Activated CD8-positive, alpha-beta memory T cell treated with anti-CD3 and anti-CD28 coated beads for 4 hours (primary cell): ENCODE measurements at places on chromosomes 7 and 10.
A peak's percentile ranks its signal among the peaks of the same experiment; 100 is the strongest.

- DNase-seq: no peak
These were observed 59.0 kb downstream of the GNA12 start for GRCh38 chr7:2785071-2785500.

DNA sequence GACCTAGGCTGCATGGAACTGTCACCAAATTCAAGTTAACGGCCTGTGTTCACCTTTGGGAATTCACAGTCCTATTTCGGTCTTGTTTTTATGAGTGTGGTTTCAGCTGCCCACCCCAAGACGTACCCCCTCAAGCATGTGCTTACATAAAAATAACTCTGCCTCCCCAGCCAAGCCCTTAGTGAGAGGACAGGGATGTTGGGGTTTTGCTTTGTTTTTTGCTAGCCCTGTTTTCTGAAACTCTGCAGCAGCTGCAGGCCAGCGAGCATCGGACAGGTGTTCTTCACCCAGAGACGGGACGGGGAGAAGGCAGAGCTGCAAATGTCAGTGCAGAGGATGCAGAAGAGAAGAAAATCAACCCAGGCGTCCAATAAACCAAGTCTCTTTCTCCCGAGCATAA lies 13.5 kb downstream of the CHST15 start:
- DNase-seq: no peak

GRCh38 chr10:3647074-3647473 lies 137.9 kb downstream of the KLF6 start:
- DNase-seq: no peak

- no peak for DNase-seq
These were observed 20.8 kb downstream of the ACSM6 start for GRCh38 chr10:95214793-95215192.

DNA sequence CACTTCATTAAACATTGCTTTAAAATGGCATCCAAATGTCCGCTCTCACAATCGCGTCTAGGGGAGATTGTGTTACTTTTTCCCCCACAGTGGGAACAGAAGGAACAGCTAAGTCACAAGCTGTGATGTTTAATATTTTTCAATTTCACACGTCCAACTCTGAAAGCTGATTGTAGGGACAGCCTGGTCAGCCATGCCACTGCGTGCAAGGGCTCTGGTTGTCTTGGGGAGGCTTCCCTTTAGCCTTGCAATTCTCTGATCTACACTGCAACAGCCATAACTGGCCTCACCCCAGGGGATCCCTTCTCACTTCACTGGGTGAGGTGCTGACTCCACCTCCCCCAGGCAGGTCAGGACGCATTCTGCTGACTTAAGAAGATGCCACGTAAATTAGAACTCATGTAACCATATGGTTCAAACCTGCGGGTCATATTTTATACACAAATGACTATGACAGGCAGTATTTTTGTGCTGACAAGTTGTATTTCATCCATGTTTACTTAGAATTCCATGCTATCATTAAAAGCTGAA lies 425.2 kb upstream of the NFE2L3 start:
- no peak for DNase-seq

GRCh38 chr7:28161331-28161730 lies 19.3 kb downstream of the JAZF1 start:
- DNase-seq: no peak

DNA sequence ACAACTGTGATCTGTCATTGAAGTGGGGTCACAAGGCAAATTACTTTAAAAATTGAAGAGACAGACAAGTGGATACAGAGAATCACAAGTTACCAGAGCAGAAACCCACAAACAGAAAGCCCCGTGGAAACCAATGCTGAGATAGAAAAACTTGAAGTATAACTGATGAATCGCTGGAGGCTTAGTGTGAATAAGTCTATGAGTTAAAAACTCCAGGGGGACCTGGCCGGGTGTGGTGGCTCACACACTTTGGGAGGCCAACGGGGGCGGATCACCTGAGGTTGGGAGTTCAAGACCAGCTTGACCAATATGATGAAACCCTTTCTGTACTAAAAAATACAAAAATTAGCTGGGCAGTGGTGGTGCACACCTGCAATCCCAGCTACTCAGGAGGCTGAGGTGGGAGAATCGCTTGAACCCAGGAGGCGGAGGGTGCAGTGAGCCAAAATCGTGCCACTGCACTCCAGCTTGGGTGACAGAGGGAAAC lies 69.7 kb upstream of the ZNRF2 start:
- no peak for DNase-seq

DNA sequence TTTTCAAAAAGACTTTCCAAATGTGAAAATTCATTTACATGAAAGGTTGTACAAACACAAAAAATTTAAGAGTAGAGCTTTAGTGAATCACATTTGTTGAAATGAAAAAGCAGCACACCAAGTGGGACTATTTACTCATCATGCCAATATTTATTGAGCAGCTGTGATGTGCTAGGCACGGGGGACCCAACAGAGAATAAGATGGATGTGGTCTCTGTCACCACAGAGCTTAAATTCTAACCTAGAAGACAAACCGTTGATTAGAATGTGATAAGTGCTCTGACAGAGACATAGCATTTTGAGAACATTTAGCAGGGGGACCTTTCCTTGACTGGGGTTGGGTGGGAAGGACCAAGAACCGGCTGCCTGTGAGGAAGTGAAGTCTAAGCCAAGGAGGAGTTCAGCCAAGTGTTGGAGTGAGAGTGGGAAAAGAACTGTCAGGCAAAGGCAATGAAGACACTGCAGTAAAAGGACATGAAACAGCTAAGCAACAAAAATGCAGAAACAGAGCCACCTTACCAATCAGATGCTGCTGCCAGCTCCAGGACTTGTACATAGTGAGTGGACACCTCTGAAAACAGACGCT lies 19.1 kb downstream of the ADAM12 start:
- DNase-seq: no peak

GRCh38 chr10:93482145-93482834 lies at the start of gene MYOF:
TSS of gene MYOF (minus strand) at chr10:93482334. CDS start at chr10:93482194, 140 bp downstream.
- DNase-seq: no peak

- DNase-seq: no peak
These were observed 165.8 kb downstream of the INHBA start for GRCh38 chr7:41536873-41537665.

- no peak for DNase-seq
These were observed 540.9 kb downstream of the SUGCT start for GRCh38 chr7:40675741-40676140.

DNA sequence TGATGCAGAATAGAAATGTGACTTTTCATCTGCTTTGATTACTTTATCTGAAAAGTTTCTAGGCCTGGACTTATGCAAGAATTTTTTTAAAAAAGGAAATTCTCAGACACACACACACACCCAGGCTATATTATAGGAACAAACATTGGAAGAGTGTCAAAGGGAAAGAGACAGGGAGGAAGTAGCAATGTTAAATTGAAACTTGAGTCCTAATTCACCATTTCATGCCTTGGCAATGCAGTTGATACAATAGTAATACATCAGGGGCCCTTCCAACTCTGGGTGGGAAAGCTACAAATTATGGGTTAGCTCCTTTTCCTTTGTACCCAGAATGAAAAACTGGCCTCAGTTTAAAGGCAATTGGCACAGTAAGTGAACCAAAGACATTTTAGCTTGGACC lies 258.0 kb upstream of the LYZL1 start:
- DNase-seq: no peak

GRCh38 chr7:132381742-132382472 lies 194.4 kb downstream of the PLXNA4 start:
- no peak for DNase-seq

DNA sequence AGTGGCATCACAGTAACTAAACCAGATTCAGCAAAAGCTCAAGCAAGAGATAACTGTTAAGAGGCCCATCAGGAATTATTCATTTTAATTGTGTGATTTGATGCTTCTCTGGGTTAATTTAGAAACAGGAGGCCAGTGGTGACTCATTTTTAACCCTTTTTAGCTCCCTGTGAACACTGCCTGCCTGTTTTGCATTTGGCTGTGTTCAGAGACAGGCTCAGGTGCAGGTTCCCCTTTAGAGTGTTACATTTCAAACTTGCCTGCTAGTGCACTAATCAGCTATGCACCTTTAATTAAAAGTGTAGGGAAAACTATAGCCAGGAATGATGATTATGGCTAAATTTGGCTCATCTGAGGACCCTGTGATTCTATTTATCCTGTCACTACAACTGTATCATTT lies 6.5 kb downstream of the STAMBPL1 start:
- DNase-seq: no peak

DNA sequence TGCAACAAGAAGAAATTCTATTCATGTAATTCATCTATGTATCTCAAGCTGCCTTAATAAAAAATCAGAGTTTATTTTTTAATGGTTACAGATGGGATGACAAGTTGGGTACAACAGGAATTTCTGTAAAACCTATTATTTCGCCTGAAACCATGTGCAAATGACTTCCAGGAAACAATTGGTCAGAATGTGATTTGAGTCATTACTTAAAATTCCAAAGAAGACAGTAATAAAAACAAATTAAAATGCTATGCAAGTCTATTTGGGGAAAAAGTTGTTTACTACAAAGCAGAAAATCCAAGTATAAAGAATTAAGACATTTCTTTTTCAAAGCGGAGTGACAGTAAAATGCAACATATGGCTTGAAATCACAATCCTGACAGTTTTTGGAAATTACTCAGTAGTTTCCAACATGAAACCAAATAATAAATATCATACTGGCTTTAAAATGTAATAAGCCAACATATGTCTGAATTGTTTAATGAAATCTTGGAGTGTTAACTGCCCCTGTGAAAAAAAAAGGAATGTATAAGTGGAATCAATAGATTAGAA lies 41.5 kb upstream of the SEMA3C start:
- no peak for DNase-seq

DNA sequence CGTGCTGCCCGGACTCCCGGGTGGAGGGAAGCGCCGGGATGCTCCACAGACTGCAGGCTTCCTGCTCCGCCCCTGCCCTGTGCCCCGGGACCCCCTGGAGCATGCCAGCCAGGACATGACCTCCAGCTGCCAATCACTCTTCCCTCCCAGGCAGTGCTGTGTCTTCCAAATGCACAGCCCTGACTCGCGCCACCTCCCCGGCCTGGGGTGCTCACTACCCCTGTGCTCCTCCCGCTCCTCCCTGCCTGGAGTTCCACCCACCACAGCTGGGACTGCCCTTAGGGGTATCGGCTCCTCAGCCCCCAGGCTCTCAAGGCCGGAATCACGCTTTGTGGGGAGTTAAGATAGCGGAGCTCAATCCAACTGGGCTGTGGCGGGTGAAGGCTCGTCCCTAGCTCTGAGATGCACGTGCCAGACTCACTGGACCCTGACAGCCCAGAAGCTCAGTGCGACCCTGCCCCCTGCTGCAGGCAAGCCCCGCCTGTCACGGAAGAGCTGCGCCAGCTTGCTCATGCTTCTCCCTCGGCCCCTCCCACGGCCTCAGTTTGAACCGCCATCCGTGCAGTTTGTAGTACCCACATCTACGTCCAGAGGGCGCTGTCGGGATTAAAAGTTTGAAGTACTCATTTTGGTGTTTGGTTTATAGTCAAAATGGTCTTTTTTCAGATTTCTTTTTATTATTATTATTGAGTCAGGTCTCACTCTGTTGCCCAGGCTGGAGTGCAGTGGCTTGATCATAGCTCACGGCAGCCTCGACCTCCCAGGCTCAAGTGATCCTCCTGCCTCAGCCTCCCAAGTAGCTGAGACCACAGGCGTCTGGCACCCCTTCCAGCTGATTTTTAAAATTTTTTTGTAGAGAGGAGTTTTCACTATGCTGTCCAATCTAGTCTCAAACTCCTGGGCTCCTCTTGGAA lies 142.5 kb upstream of the TCERG1L start:
- DNase-seq: no peak

DNA sequence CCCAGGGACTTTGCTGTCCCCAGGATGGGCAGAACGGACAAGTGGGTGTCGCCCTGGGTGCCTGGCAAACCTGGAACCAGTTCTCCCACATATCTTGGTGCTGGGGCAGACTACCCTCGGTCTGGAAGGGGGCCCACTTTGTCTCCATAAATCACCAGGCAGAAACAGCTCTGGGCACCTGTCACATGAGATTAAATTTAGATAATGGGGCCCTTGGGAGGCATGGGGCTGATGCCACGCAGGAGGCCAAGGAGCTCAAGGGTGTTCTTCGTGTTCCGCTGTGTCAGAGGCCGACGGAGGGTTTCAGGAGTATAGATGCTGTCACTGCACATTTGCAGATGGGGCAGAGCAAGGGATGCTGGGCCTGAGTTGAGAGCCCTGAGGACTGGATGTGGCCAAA lies 72.7 kb downstream of the TMEM130 start:
- DNase-seq: no peak

GRCh38 chr7:15113752-15114151 lies 211.2 kb upstream of the DGKB start:
- no peak for DNase-seq

- DNase-seq: peak; percentile 24
These were observed 1.4 kb downstream of the CAV1 start for GRCh38 chr7:116525913-116526861.

DNA sequence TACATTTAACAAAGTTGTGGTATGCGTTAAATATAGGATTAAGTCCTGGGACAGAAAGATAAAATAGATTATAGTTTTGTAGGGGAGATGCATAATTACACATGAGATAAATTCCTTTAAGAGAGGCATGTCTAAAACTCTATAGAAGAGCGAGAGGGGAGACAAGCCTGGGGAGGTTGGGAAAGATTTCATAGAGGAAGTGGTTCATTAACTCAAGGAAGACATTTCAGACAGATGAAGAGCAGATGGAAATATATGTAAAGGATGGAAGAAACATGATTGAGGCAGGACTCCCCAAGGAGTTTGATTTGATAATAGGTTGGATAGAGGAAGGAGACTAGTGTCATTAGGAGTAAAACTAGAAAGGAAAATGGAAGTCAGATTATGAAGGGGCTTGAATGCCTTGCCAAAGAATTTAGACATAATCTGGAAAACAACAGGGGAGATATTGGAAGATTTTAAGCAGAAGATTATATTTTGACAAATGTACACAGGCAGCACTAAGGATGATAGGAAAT lies 96.1 kb downstream of the PHTF2 start:
- no peak for DNase-seq

DNA sequence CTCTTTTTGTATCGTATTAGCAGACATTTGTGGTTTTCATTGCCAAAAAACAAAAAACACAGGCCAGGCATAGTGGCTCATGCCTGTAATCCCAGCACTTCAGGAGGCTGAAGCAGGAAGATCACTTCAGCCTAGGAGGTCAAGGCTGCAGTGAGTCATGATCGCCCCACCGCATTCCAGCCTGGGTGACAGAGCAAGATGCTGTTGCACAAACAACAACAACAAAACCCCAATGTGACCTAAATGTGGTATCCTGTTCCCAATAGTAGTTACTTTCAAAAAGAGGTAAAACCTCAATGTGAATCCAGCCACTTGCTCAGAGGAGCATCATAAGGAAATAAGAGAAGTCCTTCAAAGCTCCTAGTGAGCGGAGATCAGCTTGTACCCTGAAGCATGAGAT lies 45.8 kb upstream of the SKAP2 start:
- DNase-seq: no peak

DNA sequence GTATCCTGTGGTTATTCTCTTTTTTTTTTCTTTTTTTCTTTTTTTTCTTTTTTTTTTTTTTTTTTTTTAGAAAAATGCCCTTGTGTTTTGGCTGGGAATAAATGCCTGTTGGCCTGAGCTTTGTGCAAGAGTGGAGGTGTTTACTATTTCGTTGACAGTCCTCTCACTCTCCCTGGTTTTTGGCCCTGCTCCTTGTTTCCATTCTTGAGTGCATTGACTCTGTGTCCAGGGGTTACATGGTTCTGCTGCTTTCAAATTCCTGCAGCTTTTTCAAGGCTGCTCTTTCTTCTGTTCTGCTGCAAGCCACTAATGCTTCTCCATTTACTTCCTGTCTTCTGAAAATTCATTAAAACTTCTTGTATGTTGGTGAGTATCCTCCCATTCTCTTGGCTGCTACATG lies 59.7 kb upstream of the TBX20 start:
- no peak for DNase-seq

GRCh38 chr7:100759357-100760171 lies 26.2 kb downstream of the ZAN start:
- no peak for DNase-seq

- no peak for DNase-seq
These were observed 181.3 kb downstream of the PTPRN2 start for GRCh38 chr7:158406364-158406763.
